ENCODE measurements at places on chromosomes 2 and 18. TPM values are rescaled to one million over a fixed set of nuclear protein-coding genes. Genes with fewer than 3 reads are reported as not detected.

STARD6 gene
- not detected for total RNA-seq

CHRND gene
- not detected for total RNA-seq

MAP4K4 gene
- total RNA-seq, result 223 TPM

MC5R gene
- total RNA-seq, result not detected

GCG gene
- not detected for total RNA-seq

SERPINB11 gene
- total RNA-seq, result not detected

BARD1 gene
- total RNA-seq, result 13.6 TPM

NDUFS1 gene
- 114 TPM for total RNA-seq

SERPINB5 gene
- not detected for total RNA-seq

SPATA3 gene
- total RNA-seq, result not detected

UGT1A6 gene
- total RNA-seq, result not detected

POTEC gene
- total RNA-seq, result not detected

TBC1D8 gene
- 30.9 TPM for total RNA-seq

CSRNP3 gene
- total RNA-seq, result not detected

FSIP2 gene
- 0.38 TPM for total RNA-seq

C18orf54 gene
- total RNA-seq, result 4.7 TPM

MEX3C gene
- total RNA-seq, result 40.2 TPM

ESCO1 gene
- 9.6 TPM for total RNA-seq

TMEM163 gene
- 6.6 TPM for total RNA-seq

GNLY gene
- total RNA-seq, result not detected

CD226 gene
- total RNA-seq, result 0.09 TPM

IHH gene
- total RNA-seq, result 0.09 TPM

CHMP1B gene
- total RNA-seq, result 66.3 TPM

POTEJ gene
- 0.09 TPM for total RNA-seq

FSHR gene
- total RNA-seq, result not detected

UGT1A8 gene
- total RNA-seq, result not detected

SKA1 gene
- 15.0 TPM for total RNA-seq

CYTIP gene
- not detected for total RNA-seq

CLEC4F gene
- not detected for total RNA-seq

ANKRD62 gene
- not detected for total RNA-seq

CAPN14 gene
- total RNA-seq, result under 0.01 TPM

ANKRD53 gene
- total RNA-seq, result 0.09 TPM

ABCB6 gene
- total RNA-seq, result 51.1 TPM

B3GNT7 gene
- total RNA-seq, result 0.09 TPM

RSAD2 gene
- 0.19 TPM for total RNA-seq

MOCOS gene
- 1.6 TPM for total RNA-seq

PROKR1 gene
- total RNA-seq, result not detected

NLRC4 gene
- not detected for total RNA-seq

RAB31 gene
- 24.9 TPM for total RNA-seq

ITSN2 gene
- 34.9 TPM for total RNA-seq

NT5C1B gene
- total RNA-seq, result not detected

CIB4 gene
- not detected for total RNA-seq

FAM228A gene
- total RNA-seq, result 0.28 TPM

FAM237A gene
- total RNA-seq, result not detected

SULT1C4 gene
- 9.3 TPM for total RNA-seq

PLCL1 gene
- total RNA-seq, result 3.8 TPM

RNU2-63P gene
- 284 TPM for total RNA-seq

COLEC11 gene
- 0.38 TPM for total RNA-seq

Data from endothelial cell of coronary artery (primary cell).